ENCODE measurements at places on chromosomes 16 and 17.

GRCh38 chr16:7101054-7101453 lies 231.6 kb upstream of the RBFOX1 start:
- DNase-seq, result no peak

GRCh38 chr17:3695723-3696411 lies at the start of gene P2RX5:
Gene P2RX5 (minus strand): TSS chr17:3696155. CDS start chr17:3696005, 150 bp downstream.
- DNase-seq, result peak; percentile 80

- DNase-seq, result no peak
Observed at GRCh38 chr17:76495663-76496400, 5.4 kb downstream of the RHBDF2 start.

DNA sequence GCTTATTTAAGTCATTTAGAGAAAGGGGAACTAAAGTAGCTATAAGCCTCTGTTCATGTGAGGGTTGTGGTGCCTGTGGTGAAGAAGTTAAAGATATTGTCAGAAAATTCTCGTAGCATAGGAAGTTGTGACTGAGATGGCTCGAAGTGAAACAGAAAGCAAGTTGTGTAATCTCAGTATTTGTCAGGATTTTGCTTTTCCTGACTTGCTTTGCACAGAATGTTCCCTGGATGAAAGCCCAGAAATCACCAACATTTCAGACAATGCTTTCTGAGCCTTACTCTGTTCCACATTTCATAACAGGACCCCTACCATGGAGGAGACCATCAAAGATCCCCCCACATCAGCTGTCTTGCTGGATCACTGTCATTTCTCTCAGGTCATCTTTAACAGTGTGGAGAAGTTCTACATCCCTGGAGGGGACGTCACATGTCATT lies 10.6 kb downstream of the CALCOCO2 start:
- DNase-seq, result no peak

- DNase-seq, result no peak
Observed at GRCh38 chr16:31052114-31052513, 18.8 kb downstream of the STX4 start.

GRCh38 chr16:60686824-60687223 lies 1349.4 kb downstream of the CDH8 start:
- no peak for DNase-seq

GRCh38 chr17:263773-264172 lies 82.3 kb upstream of the DOC2B start:
- no peak for DNase-seq

GRCh38 chr16:69726313-69727060 lies at the start of gene NQO1:
Gene NQO1 (minus strand): TSS chr16:69726560. CDS start chr16:69726439, 121 bp downstream.
- peak; percentile 98 for DNase-seq

GRCh38 chr16:4082474-4083044 lies 33.7 kb downstream of the ADCY9 start:
- no peak for DNase-seq

DNA sequence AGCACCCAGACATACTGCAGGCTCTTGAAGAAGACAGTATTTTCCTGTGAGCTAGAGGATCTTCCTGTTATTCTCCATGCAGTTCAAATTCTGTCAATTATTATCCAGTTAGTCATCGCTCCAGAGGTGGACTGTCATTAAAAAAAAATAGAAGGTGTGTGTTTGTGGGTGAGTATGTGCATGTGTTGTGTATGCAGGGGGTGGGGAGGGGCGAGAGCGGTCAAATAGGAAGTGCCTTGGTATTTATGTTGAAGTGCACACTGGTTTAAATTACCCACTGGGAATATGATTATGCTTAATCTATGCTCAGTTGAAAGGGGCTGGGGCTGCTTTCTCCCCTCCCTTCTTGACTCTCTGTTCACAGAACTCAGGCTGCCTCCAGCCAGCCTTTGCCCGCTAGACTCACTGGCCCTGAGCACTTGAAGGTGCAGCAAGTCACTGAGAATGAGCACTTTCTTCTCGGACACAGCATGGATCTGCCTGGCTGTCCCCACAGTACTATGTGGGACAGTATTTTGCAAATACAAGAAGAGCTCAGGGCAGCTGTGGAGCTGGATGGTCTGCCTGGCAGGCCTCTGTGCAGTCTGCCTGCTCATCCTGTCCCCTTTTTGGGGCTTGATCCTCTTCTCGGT lies at the start of gene HSD17B2:
HSD17B2 (plus strand) TSS at position 273 of the 632 bp plus-strand sequence; CDS start at position 445, 172 bp downstream.
- DNase-seq, result no peak

DNA sequence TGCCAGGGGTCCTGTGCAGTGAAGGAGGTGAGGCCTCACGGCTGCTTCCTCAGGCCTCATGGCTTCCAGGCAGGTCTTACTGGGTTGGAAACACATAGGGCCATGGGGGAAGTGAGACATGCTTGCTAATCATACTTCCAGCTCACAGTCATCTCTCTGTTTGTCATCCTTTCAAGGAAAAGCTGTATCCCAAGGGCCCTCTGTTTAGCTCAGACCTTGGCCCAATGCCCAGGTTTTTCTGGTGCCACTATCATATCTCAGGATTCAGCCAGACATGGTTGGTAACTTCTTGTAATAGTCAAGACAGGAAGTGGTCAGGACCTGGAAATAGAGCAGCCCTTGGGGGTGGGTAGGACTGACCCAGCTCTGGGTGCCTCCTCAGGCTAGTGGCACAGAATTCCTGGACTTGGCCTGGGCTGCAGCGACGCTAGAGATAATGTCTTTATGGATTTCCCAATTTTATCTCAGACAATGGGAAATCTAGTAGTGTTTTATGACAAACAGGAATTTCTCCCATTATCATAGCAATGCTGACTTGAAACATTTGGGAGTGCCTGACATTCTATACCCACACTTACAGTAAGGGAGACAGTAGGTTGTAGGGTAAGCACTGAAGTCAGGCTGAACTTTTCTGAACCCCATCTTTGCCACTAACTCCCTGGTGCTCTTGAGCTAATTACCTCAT lies 13.5 kb upstream of the ITGB3 start:
- DNase-seq, result no peak

GRCh38 chr17:20035501-20035900 lies 26.3 kb downstream of the SPECC1 start:
- DNase-seq, result no peak

DNA sequence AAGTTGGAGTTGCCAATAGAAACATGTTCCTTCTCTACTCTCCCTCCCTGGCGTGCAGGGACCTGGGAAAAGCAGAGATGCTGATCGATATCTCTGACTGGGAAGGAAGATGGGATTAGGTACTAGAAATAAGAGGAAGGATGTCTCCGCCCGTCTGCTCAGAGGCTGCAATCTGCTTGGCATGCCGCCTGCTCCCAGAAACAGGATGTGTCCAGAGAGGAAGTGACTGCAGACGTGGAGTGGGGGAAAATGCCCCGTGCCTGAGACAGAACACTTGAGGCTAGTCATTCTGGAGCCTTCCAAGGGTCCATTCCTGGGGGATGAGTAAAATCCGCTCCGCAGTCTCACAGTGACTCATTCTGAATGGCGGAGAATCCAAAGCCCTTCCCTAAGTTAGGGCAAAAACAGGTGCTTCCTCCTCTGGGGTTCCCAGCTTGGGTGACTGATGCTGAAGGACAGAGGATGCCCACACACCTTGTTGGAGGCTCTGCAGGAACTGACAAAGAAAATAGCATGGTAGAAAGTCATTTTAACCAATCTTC lies 45.0 kb upstream of the SMURF2 start:
- DNase-seq, result no peak

DNA sequence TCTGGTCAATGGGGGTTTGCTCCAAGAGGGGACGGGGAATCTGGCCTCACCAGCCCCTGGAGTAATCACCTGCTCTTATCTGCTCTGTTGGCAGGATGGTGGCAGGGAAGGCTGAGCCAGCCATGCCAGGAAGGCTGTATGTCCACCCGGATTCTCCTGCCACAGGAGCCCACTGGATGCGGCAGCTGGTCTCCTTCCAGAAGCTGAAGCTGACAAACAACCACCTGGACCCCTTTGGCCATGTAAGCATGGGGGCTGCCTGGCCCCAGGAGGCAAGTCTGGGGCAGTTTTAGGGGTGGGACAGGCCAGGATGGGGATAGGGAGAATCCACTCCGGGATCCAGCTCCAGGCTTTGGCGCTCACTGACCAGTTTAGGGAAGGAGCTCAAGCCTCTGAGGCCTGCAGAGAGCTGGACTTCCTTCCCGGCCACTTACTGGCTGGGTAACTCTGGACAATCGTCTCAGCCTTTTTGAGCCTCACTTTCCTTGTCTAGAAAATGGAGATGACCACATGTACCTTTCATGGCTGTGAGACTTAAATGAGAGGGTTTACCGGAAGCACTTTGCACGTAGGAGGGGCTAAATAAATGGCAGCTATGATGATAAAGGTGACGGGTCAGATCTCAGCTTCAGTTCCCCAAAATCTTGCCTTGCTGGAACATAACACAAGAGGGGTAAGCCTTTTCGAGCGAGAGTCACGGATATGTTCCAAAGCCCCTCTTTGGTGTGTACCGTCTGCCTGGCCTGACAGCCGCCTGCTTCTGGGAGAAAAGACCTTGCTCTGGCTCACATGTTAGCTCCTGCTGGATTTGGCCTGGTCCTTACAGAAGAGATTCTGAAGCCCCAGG lies 15.4 kb downstream of the TBX4 start:
- DNase-seq, result peak; percentile 87

GRCh38 chr17:44071772-44072171 lies 1.2 kb downstream of the G6PC3 start:
- no peak for DNase-seq

- no peak for DNase-seq
Observed at GRCh38 chr17:29977836-29978235, 36.4 kb downstream of the EFCAB5 start.

DNA sequence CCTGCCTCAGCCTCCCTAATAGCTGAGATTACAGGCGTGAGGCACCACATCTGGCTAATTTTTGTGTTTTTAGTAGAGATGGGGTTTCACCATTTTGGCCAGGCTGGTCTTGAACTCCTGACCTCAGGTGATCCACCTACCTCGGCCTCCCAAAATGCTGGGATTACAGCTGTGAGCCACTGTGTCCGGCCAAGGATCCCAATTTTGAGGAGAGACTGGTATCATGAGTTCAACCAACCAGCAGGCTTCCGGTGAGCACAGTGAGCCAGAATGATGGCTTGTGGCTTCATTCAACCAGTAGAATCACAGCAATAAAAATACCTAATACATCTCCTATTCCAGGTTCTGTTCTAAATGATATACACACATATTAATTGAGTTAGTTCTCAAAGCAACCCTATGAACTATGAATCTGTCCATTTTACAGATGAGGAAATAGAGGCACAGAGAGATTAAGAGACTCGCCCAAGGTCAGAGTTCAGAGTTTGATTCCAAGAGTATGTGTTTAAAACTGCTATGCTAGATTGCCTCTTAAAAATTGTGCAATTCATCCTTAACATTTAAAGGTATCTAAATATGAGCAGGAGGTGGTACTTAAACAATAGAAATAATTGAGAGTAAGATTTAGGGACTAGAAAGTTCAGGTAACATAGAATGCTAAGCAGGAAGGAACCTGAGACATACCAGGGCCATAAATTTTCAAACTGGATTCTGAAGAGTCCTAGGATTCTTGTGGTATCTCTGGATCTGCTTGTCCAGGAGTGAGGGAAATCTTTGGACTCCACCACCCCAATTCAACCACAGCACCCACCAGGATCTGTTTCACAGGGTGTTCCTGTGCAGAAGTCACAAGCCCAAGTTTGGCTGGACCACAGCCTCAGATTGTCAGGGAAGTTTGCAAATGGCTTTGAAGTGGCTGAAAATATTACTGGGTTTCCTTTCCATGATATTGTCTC lies 25.1 kb downstream of the CCDC42 start:
- no peak for DNase-seq

GRCh38 chr17:28760601-28761562 lies 17.1 kb downstream of the TRAF4 start:
- no peak for DNase-seq

- DNase-seq, result no peak
Observed at GRCh38 chr17:41583137-41584127, 3.3 kb downstream of the KRT14 start.

DNA sequence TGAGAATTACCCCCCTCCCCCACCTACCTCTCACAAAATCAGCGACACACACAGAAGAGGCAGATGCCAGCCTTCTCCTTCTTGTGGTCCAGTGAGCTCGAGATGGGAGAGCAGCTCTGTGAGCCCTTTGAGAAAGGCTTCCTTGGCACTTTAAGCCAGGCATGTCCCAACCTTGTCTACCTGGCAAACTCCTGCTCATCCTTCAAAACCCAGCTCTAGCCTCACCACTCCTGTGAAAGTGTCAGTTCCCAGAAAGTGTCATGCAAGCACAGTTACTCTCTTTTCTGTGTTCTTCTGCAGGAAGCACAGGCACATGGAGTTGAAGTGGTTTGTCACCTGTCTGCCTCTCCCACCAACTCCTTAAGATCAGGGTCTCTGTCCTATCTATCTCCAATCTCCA lies 1.6 kb downstream of the TMEM98 start:
- no peak for DNase-seq

DNA sequence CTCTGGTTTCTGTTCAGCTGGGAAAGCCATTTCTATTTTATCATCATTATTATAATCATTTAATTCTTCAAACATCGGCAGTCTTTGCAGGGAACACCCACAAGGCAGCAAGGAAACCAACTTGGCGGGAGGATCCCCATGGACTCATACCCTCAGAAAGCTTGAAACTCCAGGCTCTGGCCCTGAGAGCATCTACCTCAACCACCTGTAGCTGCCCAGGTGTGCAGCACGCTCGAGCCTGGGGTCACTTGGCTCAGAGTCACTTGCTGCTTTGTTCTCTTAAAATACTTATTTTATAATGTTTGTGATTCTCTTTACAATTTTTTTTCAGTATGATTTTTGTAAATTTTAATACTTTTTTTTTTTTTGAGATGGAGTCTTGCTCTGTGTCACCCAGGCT lies 6.8 kb upstream of the ZNF423 start:
- no peak for DNase-seq

Measured in ecto neural progenitor cell (in vitro differentiated cells).